Uterus (tissue), 4 donors: ENCODE measurements at places on chromosomes 3 and 15.

GRCh38 chr3:9918261-9919038 is 1.6 kb downstream of the IL17RC start:
- no peak for DNase-seq

DNA sequence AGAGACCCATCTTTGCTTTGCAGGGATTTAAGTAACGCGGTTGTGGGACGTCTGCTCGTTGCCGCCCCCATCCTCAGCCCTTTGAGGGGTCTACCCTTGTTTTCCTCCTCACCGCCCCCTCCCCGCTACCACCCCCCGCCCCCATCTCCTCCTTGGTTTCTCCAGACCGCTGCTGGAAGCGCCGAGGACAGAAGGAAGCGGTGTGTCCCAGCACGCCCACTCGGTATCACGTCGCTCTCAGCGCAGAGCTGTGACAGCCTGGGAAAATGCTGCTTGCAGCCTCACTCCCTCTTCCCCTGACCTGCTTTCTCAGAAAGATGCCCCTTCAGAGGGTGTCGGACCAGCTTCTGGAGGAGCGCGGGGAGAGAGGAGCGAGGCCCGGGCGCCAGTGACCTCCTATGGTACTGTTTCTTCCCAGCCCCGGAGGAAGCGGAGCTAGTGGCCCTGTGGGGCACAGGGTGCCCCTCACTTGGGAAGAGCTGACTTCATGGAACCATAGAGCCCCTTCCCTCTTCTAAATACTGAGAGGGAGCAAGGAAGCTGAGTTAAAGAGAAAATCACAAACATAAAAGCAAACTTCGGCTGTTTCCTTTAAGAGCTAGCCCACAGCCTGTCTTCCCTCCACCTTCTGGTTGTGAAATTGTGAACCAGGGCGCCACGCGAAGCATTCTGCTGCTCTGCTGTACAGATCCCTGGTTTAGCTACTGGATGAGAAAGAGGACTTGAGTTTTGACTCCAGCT is 698 bp downstream of the IL1RAP start:
- peak; percentile 41 for DNase-seq

DNA sequence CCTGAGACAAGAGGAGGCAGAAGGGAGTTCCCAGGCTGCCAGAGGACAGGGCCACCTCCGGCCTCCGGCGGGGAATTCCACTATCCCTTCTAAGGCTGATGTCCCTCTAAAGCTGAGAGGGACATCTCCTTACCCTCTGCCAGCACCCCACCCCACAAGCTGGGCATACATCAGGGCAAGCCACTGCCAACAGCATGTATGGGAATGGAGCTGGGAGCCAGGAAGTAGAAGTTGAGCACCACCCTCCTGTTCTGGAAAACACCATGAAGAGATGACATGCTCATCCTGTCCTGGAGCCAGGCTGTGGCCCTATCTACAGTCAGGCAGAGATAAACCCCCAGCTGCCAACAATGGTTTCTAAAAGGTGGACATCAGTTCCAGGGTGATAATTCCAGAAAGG is 7.1 kb downstream of the PLCD1 start:
- DNase-seq = no peak

- no peak for DNase-seq
Measured at GRCh38 chr3:89138048-89138447, 30.6 kb downstream of the EPHA3 start.

DNA sequence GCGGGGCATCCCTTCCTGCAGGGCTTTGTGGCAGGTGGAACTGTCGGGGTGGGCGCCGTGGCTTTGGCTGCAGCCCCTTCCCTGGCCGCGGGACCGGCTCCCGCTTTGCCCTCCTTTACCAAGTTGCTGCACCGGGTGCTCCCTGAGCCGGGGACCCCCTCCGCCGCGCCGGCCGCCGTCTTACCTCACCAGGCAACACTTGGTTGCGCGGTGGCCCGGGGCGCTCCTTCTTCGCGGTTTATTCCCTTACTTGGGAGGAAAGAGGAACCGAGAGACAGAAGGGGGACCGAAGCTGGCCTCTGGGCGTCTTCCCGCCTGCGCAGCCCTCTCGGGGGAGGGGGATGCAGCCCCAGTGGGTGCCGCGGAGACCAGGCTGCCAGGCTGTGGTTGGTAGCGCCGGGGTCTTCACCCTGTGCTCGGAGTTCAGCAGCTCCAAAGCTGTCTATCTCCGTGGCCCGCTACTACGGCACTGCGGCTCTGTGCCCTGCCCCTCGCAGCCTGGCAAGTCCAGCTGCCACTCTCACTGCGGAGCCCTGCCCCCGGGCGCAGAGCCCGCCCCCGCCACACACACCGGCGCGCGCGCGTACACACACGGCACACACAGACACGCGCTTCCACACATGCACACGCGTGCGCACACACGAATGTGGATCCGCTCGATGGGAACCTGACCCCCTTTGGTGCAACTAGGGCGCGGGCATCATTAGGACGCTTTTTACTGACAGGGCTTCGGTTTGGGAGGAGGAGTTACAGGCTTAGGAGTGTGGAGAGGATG is at the start of gene DGKG:
Gene DGKG, minus strand, starts transcription at position 473 of the 775 bp plus-strand sequence. CDS start 41,775 bp downstream, outside the sequence.
- peak; percentile 34 for DNase-seq

GRCh38 chr3:170634663-170635384 is 48.9 kb upstream of the SLC7A14 start:
- no peak for DNase-seq

DNA sequence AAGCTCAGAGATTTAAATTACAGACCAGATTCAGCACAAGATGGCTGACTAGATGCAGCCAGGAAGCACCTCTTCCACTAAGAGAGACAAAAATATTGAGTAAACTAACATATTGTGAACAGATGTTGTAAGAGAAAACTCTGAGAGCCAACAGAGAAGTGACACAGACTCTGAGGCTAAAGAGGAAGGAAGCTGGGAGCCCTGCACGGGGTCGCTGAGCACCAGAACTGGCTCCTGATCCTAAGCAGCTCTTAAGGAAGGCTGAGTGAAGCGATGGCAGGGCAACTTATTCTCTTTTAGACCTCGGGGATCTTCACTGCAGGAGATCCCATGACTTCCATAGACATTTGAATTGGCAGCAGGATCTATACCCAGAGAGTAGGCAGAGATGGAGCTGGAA is 578.0 kb upstream of the GRM7 start:
- DNase-seq = no peak

GRCh38 chr15:57045741-57046382 is 127.4 kb downstream of the TCF12 start:
- no peak for DNase-seq

DNA sequence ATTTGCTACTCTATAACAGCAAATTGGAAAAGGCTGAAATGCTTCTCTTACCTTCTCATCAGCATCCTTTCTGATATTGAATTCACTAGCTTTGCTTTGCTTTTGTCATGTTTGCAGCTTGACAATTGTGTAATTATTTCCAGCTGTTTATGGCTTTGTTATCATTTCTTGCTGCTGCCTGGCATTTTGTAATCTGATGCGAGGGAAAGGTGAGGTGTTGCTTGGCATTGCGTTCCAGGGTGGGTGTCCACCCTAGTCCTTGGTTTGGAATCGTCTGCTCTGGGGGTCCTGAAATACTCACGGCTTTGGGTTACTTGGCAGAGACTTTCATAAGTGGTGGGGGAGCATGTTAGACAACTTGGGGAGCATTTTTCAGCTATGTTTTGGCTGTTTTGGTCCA is 2.9 kb downstream of the CACNA2D3 start:
- no peak for DNase-seq

- no peak for DNase-seq
Measured at GRCh38 chr3:25120665-25121064, 307.4 kb upstream of the RARB start.

DNA sequence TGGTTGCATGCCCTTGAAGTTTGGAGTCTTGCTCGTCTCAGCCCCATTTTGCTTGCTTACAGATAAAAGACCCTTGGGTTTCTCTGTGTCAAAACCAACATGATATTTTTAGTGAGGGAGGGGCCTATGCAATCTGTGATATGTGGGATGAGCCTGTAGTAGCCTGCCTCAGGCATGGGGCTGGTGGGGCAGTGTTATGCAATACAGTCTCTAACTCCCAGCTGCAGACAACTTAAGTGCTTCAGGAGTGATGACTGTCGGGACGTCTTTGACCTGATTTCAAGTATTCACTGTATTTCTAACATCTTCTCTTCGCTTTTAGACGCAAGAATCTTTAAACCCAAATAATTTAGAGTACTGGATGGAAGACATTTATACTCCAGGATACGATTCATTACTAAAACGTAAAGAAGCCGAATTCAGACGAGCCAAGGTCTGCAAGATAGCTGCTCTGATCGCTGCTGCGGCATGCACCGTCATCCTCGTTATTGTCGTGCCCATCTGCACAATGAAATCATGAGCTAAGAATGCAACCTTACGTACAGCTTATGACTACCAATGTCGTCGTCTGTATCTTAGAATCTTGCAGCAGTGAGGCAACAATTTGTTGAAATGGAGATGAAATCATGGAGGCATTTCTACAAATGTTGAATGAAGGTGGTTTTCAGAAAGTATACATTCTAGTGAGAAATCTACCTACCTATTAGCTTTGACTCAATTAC is 35.9 kb downstream of the MINAR1 start:
- no peak for DNase-seq

- DNase-seq = no peak
Measured at GRCh38 chr3:70981231-70981880, 602.2 kb downstream of the FOXP1 start.

- peak; percentile 31 for DNase-seq
Measured at GRCh38 chr3:111069974-111070771, 1.4 kb upstream of the NECTIN3 start.

DNA sequence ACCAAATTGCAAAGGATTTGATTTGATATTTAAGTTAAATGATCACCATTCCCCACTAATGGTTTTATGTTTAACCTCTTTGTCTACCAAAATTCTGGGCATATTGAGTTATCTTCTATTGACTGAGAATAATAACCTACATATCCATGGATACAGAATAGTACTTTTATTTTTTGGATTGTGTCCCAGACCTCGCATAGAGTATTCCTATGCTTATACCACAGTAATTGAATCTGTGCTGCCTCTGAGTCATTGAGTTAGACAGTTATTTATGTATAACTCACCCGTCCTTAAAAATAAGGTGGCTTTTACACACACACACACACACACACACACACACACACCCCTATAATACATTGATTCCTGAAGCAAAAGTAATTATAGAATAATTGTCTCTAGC is 690.1 kb upstream of the BCHE start:
- DNase-seq = no peak

DNA sequence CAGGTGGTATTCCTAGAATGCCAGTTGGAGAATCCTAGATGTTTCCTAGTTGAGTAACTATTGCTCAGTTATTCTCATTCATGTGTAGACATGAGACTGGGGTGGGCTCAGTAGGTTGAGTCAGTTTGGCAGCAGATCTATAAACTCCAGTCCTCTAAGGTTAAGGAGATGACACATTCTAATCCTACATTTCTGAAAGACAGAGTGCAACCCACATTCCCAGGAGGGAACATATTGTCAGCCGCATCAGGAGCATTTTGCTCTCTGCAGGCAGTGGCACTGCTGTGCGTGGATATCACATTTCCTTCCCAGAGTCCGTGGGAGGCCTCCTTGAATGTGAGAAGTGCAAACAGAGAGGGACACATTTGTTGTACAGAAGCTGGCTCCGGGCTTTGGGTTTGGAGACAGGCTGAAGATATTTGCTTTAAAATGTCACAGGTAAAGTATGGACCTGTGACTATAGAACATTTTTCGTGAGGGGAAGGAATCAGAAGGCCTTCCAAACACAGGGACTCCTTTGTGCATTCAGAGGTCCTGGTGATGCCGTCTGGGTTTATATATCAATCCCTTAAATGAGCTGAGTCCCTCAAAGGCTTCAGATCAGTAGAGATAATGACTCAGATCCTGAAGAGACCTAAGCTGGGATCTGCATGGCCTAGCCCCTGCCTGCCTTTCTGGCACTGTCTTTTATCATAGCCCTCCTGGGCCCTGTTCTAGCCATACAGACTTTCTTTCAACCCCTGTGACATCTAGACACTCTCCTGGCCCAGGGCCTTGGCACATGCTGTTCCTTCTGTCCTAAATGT is 156.5 kb downstream of the CADPS start:
- no peak for DNase-seq

- DNase-seq = no peak
Measured at GRCh38 chr3:139319428-139320402, 24.1 kb upstream of the MRPS22 start.
